NCI-H2081 (cell line): ENCODE measurements at places on chromosomes 1 and 21.

DNA sequence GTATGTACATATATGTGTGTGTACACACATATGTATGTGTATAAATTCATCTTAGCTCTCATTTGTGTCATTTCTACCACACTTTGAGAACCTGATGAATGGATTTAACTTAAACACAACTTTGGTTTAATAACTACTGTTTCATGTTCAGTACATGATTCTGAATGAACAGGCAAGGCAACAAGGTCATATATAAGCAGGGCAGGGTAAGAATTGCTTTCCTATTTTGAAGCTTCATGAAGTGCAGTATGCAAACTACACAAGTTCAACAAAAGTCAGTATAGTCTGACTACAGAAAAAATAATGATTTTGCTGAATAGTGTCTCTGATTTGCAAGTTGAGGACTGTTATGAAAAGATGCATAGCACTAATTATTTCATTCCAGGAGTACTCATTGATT, 127.6 kb downstream of the KCNK2 start:
- no peak for DNase-seq

DNA sequence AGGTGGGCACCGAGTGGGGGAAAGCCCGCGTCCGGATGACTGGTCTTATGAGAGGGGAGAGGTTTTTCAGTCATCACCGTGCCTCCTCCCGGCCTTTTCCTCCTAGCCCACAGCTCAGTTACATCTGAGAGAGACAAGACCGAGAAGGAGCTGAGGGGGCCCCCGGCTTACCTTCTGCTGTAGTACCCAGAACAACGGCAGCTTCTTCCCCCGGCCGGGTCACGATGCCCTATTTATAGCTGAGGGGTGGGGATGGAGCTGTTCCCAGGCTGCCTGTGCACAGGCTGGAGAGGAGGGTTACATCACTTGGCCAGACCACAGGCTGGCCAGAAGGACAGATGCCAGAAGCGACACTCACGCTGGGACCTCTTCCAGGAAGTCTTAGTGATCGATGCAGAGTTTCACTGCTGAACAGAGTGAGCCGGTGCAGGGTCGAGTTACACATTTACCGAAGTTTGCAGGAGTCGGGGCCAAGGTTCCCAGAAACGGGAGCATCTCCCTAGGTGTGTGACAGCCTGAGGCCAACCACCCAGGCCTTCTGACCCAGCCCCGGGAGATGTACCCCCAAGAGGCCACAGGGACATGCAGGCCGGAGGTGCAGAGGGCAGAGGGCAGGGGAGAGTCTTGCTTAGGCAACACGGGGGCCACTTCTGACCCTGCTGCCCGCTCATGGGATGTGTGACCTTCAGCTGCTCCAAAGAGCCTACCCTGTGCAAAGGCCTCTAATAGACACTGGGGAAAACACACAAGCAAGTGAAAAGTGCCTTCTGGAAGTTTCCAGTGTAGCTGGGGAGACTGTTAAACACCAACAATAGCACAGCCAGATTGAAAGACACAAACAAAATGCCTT, at the start of gene AGT:
Gene AGT (minus strand): TSS at position 208 of the 850 bp plus-strand sequence. CDS start 3,299 bp downstream, outside the sequence.
- DNase-seq, result no peak

DNA sequence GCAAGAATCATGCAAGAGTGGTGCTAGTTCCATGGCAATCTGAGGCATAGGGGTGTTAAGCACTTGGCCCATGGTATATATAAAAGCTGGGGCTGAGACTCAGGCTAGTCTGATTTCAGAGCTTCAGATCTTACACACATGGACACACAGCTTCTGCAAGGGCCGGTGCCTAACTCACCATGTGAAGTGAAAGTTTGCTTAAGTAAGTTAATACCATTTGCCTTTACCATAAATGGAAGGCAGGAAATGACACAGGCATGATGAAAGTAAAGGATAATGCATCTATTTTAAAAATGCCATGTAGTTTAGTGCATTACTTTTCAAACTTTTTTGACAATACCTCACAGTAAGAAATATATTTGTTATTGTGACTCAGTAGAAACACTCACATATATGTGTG, 122.6 kb downstream of the KCNJ6 start:
- DNase-seq, result no peak

- no peak for DNase-seq
Measured at GRCh38 chr1:5966543-5967205, 25.6 kb downstream of the NPHP4 start.

- no peak for DNase-seq
Measured at GRCh38 chr21:36461918-36462486, 17.9 kb downstream of the CLDN14 start.

- peak; percentile 77 for DNase-seq
Measured at GRCh38 chr1:100459358-100460114, 78.4 kb upstream of the GPR88 start.

DNA sequence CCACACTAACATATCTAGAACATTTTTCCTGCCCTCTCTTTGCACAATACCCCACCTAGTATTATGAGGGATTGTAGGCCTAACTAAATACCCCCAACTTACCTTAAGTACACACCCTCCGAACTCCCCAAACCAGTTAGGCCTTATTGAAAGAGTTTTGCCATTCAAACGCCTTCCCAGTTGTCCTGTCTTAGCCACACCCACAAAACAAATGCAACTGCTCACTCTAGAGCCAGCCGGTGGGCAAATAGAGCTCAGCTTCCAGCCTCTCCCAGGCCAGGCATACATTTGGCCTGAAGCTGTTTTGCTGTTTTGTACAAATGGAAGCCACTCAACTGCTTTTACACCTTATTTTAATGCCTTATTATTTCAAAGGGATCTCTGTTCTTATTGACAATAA, 224.2 kb upstream of the RUNX1 start:
- no peak for DNase-seq

DNA sequence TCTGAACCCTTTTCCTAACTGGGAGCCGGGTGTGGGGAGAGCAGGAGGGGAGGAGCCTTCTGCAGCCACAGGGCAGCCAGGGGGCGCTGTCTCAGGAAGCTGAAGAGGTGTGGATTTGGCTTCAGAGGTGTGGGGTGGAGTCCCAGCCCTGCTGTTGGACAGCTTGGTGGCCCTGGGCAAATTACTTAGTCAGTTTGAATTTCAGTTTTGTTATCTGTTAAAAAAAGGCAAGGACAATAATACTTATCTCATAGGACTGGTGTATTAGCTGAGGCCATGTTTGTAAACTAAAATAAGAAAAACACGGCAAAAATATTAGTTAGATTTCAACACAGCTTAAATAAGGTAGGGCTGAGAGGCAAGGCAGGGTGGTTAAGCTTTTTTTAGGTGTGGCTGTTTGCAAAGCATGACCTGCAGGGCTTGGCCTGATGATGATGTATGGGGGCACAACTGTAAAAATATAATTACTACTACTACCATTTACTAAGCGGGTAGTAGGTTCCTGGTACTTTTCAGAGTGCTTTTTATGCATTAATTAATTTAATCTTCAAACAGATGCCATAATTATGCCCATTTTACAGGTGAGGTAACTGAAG, 111.8 kb downstream of the PLXNA2 start:
- DNase-seq, result peak; percentile 78

DNA sequence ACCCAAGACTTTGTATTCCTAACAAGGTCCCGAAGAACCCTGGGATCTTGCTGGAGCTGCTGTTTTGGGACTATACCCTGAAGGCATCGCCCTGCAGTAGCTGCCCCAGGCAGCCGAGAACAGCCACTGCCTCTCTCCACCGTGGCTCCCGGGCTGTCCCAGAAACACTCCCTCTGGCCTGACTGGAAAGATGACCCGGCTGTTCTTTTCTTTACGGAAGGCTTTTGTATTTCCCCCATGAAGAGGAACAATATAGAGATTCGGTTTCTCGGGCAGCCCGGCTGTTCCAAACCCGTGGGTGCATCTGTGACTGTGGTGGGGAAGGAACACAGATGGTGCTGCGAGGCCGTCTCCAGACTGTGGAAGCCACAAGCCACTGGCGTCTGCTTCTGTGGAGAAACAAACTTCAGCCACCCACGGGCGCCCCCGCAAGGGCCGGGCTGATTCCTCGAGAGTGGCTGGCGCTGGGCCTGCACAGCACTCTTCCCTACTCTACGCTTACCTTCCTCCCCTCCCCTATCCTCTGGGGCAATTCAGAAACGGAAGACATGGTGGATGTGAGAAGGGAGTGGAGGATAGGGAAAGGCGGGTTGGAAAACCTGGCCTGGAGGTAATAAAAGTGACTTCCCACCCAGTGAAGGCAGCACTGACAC, 33.7 kb upstream of the VASH2 start:
- no peak for DNase-seq

DNA sequence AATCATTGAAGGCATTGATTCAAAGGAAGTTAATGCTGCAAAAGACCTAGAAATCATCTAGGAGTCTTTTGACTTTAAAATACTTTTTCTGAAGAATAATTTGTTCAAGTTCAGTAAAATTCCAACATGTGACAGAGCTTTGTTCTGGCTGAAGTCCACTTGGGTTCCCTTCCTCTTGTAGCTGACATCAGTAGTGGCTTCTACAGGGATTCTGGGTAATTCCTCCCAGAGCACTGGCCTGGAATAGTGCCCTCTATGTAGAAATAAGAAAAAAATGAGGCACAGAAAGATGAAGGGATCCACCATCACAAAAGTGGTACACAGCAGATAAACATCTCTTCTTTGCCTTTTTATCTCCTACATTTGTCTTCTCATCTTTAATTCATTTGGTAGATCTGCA, 548.1 kb downstream of the LTN1 start:
- DNase-seq, result no peak

- no peak for DNase-seq
Measured at GRCh38 chr1:62613890-62614289, 16.6 kb downstream of the ANGPTL3 start.

- no peak for DNase-seq
Measured at GRCh38 chr1:207309745-207310273, 11.7 kb upstream of the CD55 start.

DNA sequence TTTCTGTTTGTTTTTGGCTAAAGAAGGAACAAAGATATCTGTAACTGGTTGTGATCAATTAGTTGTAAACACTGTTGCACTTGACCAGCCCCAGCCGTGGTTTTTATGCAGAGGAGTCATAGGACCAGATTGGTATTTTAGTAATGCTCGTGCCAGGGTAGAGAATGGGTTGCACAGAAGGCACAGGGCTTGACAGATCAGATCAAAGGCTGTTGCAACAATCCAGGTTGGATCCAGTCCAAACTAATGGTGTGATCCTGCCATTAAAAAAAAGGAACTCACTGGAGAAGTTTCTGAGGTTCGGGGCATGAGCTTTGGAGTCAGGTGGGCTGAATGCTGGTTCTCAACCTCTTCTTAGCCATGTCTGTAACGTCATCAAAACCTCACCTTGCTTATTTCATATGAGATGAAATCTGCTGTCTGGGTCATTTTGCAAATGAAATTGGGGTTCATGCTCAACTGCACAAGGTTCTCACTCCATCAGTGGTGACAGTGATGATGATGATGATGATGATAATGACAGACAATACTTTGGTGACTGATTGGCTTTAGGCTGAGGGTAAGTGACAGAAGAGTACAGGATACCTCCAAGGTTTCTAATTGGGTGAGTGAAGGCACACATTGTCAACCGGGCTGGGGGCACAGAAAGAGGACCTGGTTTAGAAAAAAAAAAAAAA, 43.1 kb downstream of the ZNF281 start:
- DNase-seq, result no peak

DNA sequence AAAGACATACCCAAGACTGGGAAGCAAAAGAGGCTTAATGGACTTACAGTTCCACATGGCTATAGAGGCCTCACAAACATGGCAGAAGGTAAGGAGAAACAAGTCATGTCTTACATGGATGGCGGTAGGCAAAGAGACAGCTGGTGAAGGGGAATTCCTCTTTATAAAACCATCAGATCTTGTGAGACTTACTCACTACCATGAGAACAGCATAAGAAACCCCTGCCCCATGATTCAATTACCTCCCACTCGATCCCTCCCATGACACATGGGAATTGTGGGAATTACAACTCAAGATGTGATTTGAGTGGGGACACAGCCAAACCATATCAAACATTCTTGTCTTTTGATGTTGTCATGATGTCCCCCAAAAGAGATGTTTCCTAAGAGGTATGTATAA, 103.3 kb downstream of the DUSP10 start:
- DNase-seq, result no peak

DNA sequence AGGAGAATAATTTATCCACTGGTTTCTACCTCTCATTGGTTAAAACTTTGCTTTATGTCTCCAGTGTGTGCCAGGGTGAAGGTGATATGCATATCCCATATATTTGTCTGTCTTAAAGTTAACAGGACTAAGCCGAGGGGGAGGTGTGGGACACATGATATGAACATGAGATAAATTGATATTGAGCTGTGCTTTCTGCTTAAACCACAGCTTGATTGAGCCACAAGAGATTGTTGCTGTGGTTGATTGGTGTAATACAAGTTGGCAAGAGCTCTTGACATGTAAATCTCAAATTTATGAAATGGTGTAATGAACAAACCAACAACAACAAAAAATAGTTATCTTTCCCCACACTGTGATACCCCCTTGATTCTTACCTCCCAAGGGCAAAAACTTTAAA, 1295.5 kb upstream of the NCAM2 start:
- no peak for DNase-seq

- DNase-seq, result no peak
Measured at GRCh38 chr1:55138823-55139222, 76.3 kb downstream of the USP24 start.

- no peak for DNase-seq
Measured at GRCh38 chr1:184002071-184002470, 35.5 kb downstream of the COLGALT2 start.

- no peak for DNase-seq
Measured at GRCh38 chr1:184461321-184461720, 74.5 kb downstream of the C1orf21 start.
